Naive thymus-derived CD4-positive, alpha-beta T cell (primary cell): ENCODE measurements at places on chromosomes 16 and 17. TPM values are rescaled to one million over a fixed set of nuclear protein-coding genes. Genes with fewer than 3 reads are reported as not detected.

Gene CHRNE
- 0.51 TPM for total RNA-seq

Gene ACSF2
- 22.9 TPM for total RNA-seq

Gene MBTPS1
- 157 TPM for total RNA-seq

Gene SLC52A1
- 0.37 TPM for total RNA-seq

Gene PKMYT1
- not detected for total RNA-seq
